ENCODE measurements at places on chromosomes 13 and 19. TPM values are rescaled to one million over a fixed set of nuclear protein-coding genes. Genes with fewer than 3 reads are reported as not detected.
A peak's percentile ranks its signal among the peaks of the same experiment; 100 is the strongest.

Gene PCDH8
- total RNA-seq, result not detected

DNA sequence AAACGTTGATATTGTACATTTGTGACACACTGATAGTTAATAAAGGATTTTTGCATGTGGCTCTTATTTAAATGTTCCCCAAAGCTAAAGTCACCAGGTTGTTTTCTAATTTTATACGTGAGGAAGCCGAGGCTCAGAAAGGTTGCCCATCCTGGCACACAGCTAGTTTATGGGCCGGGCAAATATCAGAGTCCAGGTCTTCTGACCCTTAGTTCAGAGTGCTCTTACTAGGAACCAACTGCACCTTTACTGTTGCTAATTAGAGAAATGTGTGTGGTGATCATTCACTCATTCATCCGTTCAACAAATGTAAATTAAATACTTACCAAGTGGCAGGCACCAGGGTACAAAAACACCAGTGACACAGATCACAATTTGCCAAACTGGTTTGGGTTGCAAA is 46.3 kb upstream of the RGCC start:
- H3K36me3 ChIP-seq, result no peaks in the 10 kb centered on the region
- DNase-seq, result no peak

DNA sequence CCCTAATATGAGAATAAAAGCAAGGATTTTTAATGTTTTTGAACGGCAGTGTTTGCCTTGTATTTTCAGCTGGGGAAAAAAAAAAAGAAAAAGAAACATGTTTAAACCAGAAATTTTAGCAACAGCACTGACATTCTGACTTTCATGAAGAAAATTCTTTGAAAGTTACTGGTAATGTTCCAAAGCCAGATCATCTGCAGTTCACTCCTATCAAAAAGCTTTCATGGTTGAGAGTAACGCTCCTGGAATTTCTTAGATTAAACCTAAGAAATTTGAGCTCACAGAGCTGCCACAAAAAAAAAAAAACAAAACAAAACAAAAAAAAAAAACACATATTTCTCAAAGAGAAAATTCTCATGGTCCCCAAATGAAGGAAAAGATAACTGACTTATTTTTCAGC is 1106.7 kb downstream of the EFNB2 start:
- H3K27ac ChIP-seq, result no peak overlapping the region
- H3K4me3 ChIP-seq, result no peak overlapping the region
- H3K27me3 ChIP-seq, result no peaks in the 10 kb centered on the region
- peak; percentile 66 for DNase-seq

Gene ADGRE3
- not detected for total RNA-seq

Gene PSG1
- total RNA-seq, result 1.1 TPM

- H3K4me3 ChIP-seq, result no peak overlapping the region
- DNase-seq, result peak; percentile 7
- H3K27me3 ChIP-seq, result no peaks in the 10 kb centered on the region
Measured at GRCh38 chr13:105642511-105642958, 892.9 kb downstream of the EFNB2 start.

DNA sequence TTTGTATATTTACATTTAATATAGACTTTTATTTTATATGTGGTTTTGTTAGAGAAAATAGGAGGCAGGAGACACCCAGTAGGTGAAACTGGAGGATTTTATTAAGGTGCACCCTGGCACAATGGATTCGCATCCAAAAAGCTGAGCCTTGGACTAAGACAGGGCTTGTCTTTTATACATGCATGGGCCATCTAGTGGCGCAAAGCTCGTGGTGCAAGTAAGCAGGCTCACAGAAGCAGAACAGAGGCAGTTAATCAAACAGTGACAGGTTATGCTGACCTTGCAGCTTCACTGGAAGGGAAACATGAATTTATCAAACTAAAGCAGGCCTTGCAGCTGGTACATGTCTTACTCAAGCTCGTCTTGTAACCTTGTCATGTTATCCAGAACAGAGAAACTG is 58.8 kb upstream of the ZNF681 start:
- H3K36me3 ChIP-seq, result no peaks in the 10 kb centered on the region
- no peaks in the 10 kb centered on the region for H3K4me1 ChIP-seq
- no peak overlapping the region for H3K27ac ChIP-seq
- no peak overlapping the region for H3K4me3 ChIP-seq
- peak; percentile 4 for DNase-seq
- no peaks in the 10 kb centered on the region for H3K27me3 ChIP-seq

DNA sequence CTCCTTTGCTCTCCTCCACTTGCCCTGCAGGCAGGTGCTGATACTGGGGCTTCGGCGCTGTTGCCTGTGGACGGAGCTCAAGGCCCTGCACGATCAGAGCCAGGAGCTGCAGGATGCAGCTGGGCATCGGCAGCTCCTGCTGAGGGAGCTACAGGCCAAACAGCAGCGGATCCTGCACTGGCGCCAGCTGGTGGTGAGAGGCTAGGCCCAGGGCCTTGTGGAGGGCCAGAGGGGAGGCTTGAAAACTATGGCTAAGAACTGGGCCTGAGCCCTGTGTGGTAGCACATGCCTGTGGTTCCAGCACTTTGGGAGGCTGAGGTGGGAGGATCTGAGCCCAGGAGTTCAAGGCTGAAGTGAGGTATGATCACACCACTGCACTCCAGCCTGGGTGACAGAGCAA is 6.3 kb downstream of the HAUS5 start:
- peaks cover 9% of the 10 kb centered on the region for H3K36me3 ChIP-seq
- no peak for DNase-seq
- no peaks in the 10 kb centered on the region for H3K4me1 ChIP-seq

GRCh38 chr19:35560271-35560670 is 3.2 kb downstream of the ATP4A start:
- H3K36me3 ChIP-seq, result no peaks in the 10 kb centered on the region
- H3K27ac ChIP-seq, result no peak overlapping the region
- H3K27me3 ChIP-seq, result peaks cover 45% of the 10 kb centered on the region
- no peak overlapping the region for H3K4me3 ChIP-seq
- no peaks in the 10 kb centered on the region for H3K4me1 ChIP-seq

Gene CEBPA
- under 0.01 TPM for total RNA-seq

Gene ZNF296
- total RNA-seq, result not detected

Gene LRRC8E
- total RNA-seq, result 6.9 TPM

DNA sequence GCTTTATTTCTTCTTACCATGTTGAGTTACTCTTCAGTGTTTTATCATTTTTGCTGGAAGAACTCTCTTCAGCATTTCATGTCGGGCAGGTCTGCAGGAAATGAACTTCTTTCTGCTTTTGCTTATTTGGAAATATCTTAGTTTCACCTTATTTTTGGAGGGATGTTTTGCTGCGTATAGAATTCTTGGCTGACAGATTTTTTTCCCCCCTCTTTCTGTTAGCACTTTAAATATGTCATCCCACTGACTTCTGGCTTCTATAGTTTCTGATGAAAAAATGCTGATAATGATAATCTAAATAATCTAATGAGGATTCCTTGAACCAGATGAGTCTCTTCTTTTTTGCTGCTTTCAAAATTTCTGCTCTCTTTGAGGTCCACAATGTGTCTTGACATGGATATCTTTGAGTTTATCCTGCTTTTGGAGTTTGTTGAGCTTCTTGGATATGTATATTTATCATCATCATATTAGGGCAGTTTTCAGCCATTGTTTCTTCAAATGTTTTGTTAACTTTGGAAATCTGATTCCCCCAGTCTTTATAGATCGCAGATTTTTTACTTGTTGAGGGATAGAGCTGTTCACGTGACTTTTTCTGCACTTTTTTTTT is 20.4 kb downstream of the ZMYM2 start:
- H3K27ac ChIP-seq, result no peak overlapping the region
- H3K36me3 ChIP-seq, result peaks cover 16% of the 10 kb centered on the region
- no peak overlapping the region for H3K4me3 ChIP-seq

Gene SULT2A1
- not detected for total RNA-seq

DNA sequence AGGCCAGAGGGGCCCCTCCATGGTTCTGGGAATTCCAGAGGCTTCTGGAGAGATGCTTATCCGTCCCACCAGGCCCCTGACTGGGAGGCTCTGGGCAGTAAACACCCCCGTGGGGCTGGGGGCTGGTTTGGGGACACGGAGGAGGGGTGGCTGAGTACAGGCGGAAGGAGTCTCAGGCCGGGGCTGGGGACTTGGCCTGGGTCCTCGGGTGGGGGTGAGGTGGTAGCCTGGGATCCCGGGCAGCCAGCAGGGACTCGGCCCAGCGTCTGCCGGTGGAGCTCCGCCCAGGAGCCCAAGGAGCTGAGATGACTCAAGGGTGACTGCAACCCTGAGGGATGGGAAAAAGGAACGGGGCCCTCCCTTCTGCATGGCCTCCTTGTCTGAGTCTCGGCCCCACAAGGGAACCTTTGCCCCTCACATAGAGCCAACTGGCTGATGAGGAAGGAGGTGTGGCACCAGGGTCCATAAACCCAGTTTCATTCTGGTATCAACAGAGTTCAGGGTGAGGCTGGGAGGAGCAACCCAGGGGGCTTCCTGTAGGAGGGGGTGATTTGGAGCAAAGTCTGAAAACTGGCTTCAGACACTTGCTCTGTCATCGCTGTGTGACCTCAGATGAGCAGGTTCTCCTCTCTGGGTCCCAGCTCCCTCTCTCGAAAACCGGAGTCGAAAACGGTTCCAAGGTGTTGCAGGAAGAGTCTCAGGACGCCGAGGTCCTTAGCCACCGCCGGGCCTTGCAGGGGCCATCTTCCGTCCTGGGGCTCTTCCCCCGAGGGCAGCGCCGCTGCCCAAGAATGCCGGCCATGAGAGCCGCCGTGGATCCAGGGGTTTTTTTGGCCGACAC is 809 bp downstream of the MISP start:
- H3K36me3 ChIP-seq, result no peaks in the 10 kb centered on the region
- no peaks in the 10 kb centered on the region for H3K27me3 ChIP-seq
- H3K27ac ChIP-seq, result peak overlapping the region; percentile 60

DNA sequence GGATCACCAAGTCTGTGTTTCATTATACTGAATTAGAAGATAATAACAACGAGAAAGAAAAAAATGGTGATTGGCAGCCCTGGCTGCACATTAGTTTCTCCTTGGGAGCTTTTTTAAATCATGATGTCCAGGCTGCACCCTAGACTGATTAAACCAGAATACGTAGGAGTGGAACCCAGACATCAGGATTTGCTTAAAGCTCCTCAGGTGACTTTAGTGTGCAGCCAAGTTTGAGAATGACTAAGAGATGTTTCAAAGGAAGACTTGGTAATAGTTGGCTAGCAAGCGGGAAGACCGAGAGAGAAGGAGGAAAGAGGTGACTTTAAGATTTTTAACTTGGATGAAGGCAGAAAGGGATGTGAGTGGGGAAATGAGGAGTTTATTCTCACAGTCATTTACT is 71.4 kb upstream of the SERP2 start:
- H3K27me3 ChIP-seq, result no peaks in the 10 kb centered on the region
- no peak overlapping the region for H3K4me3 ChIP-seq
- H3K4me1 ChIP-seq, result peaks cover 20% of the 10 kb centered on the region
- H3K27ac ChIP-seq, result no peak overlapping the region
- no peak for DNase-seq
- H3K36me3 ChIP-seq, result no peaks in the 10 kb centered on the region

GRCh38 chr19:12784394-12784870 is 6.9 kb upstream of the JUNB start:
- no peak overlapping the region for H3K4me3 ChIP-seq
- peak overlapping the region; percentile 85 for H3K27ac ChIP-seq

- no peaks in the 10 kb centered on the region for H3K27me3 ChIP-seq
- no peak overlapping the region for H3K4me3 ChIP-seq
- no peaks in the 10 kb centered on the region for H3K4me1 ChIP-seq
- peaks cover 34% of the 10 kb centered on the region for H3K36me3 ChIP-seq
- peak; percentile 50 for DNase-seq
- 0 out of 2 replicates have a peak overlapping the region, but pooled peaks have one; percentile 37 for H3K27ac ChIP-seq
Measured at GRCh38 chr19:10173527-10173926, 21.2 kb downstream of the DNMT1 start.

DNA sequence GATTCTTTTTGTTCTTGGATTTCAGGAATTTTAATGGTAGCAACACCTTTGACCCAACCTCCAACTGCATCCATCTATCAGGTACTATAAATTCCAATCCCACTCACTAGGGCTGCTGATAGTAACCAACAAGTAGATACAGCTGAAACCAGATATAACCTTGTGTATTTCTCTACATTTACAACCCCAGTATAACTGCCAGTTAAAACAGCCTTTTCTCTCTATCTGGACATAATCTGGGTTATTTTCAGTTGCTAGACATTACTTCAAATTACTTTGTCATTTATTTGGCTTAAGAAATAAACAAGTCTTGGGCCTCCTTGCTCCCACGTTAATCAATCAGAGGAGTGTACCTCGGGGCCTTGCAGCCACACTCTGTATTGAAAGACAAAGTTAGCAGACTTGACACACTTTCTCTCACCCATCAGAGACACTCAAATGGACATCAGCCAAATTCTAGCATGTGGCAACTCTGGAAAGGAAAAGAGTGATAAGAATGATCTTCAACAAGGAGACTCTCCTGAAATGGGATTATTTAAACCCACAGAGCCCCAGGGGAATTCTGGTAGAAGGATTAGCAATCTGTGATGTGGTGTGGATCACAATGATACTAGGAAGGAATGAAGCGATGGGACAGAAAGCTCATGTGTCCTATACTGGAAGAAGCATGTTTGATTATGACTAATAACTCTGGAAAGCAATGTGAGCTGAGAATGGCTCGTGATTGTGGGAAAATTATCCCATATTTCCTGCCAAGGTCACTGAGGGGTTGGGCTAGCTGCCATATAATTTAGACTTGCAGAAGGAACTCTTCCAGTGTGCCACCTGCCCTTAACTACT is 157.5 kb downstream of the FLT1 start:
- H3K4me1 ChIP-seq, result peaks cover 29% of the 10 kb centered on the region
- H3K36me3 ChIP-seq, result no peaks in the 10 kb centered on the region
- peak; percentile 89 for DNase-seq
- H3K27ac ChIP-seq, result no peak overlapping the region
- H3K27me3 ChIP-seq, result no peaks in the 10 kb centered on the region
- H3K4me3 ChIP-seq, result no peak overlapping the region
